ENCODE measurements at places on chromosomes 4 and X.

DNA sequence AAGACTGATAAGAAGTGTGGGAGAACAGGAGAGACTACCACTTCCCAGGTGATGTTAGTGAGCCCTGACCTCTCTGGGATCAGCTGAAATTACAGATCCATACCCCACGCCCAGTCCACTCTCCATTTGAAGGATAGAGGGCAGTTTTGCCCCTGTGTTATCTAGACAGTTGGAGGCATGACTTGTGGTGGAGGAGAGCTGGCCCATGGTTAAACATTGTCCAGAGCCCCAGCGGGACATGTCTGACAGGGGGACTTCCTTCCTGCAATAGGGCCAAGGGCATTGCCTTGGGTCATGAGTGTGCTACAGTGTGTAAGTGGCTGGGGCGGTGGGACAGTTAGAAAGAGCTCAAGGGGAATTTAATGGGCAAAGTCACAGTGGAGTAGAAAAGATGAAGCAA, 181.1 kb downstream of the MID1IP1 start:
- DNase-seq: no peak

DNA sequence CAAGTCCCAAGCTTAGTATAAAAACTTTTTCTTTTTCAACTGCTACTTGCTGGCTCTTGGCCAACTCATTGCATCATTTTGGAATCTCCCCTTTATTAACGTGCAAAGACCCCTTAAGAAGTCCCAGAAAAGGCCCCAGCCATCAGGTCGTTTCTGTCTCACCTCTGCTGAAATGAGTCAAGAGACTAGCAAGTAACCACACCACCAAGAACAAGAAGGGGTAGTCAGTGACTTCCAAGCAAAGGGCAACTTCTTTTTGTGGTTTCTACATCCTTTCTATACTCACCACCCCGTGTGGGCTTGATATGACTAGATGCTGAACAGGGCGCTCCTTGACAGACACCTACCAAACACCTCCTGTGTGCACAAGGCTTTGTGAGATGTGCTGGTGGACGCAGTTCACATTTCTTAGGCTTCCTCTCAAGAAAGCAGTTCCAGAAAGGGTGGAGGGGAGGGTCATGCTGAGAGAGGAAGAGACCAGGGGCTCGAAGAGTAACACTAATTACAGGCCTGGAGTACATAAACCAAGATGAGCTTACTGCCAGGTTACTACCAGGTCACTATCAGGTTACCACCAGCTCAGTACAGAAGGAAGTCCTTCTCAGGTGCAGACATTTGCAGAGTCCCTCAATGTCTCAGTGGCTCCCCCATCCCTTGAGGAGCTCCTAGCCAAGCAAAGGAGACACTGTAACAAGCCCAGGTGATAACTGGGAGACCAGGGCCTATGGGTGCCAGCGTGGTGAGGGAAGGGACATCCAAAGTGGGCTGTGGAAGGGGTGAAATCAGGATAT, 19.3 kb downstream of the JAKMIP1 start:
- DNase-seq: peak; percentile 48

DNA sequence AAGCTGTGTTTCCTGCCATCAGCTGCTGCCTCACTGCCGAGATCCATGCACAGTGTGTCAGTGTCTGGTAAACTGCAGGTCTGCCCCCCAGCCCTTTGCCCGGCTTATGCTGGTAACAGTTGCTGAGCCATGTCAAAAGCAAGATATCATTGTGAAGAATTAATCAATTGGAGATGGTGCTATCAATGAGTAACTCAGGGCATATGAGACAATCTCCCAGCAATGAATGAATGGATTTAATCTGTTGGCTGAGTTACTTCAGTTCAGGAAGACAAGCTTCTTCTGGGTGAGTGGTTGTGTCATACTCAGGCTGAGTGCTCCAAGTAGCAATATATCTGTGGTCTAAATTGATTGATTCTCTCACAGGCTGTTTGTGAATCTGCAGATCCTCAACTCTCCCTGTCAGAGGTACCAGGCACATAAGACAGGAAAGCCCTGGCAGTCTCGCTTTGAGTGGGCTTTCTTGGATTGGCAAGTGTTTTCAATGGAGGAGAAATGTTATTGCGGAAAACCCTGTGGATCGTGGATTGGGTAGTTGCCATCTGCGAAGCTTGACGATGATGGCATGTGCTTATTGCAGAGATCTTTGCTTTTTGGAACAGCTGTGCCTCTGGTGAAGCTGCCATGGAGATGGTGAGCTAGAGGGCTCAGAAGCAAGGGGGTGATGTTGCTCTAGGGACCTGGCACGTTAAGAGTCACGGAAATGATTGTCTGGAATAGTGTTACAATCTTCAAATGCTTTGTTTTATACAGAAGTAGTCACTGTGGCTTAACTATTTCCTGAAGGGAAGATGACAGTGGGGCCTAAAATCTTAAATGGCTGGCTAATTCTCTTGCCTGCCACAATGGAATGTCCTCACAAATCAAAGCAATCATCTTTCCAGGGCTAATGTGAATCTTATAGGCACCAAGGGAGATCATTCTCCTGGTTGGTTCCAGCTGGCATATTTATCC, 147.6 kb upstream of the TBC1D9 start:
- no peak for DNase-seq

- no peak for DNase-seq
Observed at GRCh38 chr4:9758641-9759317, 22.7 kb upstream of the DRD5 start.

GRCh38 chrX:132086672-132087071, 41.1 kb downstream of the FRMD7 start:
- DNase-seq: no peak

DNA sequence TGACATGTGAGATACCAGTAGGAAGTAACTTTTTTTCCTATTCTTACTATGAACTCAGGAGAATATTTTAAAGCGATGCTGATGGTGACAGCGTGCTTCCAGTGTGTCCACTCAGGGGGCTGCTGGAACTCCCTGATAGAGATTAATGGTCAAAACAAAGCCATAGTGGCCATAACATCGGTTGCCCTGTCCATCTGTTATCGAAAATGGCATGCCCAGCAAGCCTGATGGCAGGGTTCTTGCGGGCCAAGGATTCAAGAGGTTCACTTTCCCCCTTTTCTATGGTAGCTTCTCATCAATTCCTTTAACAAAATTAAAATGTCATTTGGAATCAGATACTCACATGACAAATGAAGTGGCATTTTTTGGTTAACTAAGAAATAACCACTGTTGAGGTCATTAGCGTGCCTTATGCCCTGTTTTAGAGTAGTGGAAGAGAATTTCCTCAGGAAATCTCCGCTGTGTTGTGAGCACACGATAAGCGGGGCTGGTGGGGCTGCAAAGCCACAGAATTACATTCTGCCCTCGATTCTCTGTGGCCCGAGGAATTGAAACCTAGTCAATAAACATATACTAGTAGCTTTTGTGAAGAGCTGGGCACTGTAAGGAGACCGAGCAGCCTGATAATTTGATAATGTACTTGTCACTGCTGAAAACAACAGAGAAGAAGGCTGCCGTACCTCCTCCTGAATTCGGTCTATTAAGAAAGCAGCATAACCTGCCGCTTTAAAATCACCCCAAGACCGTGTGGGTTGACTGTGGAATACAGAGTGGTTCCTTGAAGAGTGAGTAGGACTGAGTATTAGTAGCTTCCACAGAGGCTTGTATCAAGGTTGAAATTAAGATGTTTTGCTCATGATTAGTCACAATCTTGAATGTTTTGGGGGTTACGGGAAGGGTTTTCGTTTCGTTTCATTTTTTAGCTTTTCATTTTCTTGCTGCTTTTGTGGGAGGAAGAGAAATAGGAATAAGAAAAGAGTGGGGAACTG, 46.7 kb downstream of the PTCHD1 start:
- no peak for DNase-seq

GRCh38 chr4:183411291-183411861, 33.1 kb upstream of the CDKN2AIP start:
- DNase-seq: no peak

DNA sequence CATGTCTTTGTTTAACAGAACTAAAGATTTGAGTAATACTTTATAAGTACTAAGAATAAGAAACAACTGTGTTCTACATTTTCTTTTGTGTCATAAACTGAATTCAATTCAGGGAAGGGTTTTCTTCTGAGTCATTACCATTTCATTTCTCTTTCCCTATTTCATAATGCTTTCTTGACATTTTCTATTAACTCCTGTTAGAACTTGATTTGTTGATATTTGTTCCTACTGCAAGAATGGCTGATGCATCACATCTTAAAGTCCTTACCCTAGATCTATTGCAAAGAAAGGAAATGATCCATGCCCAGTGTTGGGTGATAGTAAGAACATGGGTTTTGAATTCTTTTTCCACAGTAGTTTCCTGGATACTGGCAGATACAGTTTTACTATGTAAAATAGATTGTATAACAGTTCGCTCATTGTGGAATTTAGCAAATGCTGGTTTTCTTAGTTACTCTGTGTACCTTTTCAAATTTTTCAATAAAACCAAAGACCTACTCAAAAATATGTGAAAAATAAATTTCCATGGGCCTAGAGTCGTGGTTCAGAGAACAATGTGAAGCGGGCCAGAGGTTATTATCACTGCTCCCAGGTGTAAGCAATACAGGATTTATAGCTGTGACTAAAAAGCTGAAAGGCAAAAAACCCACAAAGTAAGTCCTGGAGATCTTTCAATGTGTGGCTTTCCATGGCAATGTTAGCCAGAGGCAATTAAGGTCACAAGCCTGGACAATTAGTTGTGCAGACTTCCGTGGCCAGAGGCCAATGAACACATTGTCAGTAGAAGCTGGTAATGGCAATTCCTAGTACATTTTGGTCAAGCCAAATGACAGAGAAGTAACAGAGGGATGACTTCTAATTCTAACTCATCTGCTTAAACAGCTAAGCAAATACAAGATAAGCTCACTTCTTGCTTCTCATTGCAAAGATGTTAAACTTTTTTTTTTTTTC, 127.3 kb upstream of the FAT4 start:
- no peak for DNase-seq

DNA sequence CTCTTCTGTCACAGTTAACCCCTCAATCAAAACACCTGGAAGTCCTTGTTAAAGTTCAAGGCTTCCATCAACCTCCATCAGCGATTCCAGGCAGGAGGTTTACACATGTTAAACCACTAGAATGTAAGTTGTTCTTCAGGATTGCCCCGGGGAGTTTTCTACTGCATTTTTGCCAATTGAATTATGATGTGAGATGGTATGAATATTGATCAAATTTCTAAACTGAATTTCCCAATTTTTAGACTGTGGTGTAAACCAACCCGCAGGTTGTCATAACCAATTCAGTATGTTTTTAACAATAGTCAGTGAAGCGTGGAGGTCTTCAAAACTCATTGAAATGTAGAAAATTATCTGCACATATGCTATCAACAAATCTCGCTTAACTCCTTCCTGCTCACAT, 21.2 kb upstream of the TENM3 start:
- no peak for DNase-seq

DNA sequence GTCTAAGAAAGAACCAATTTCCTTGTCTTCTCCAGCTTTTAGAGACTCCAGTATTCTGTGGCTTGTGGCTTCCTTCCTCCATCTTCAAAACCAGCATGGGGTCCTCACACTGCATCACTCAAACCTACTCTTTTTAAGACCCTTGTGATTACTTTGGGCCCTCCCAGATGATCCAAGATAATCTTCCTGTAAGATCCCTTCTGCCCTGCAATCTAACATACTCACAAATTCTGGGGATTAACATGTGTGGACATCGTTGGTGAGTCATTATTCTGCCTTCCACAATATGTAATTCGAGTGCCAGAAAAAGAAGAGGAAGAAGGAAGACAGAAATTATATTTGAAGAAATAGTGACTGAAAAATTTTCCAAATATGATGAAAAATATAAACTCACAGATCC, 47.9 kb downstream of the BEND4 start:
- no peak for DNase-seq
